Activated naive CD4-positive, alpha-beta T cell (primary cell): ENCODE measurements at places on chromosomes 5 and 9.

DNA sequence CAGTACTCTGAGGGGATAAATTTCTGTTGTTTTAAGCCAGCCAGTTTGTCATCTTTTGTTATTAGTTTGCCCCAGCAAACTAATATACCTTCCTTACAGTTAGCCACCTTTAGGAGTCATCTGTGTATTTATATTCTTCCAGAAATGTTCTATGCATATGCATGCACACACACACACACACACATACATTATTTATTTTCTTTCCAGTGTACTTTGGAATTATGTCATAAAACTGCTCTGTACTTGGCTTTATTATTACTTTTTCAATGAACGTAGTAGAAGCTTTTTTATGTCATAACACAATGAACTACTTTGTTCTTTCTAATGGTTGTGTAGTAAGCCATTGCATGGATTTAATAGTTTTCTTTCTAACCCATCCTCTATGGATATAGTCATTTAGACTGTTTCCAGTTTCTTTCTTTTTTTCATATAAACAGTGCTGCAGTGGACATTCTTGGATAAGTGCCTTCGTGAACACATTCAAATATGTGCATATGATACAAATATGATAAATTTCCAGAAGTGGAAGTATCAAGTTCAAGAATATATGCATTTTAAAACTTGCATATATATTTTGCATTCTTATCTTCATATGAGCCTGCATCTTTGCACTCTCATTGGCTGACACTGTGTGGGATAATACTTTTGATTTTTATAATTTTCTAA is 26.6 kb upstream of the DAB2 start:
- no peak for DNase-seq

- no peak for DNase-seq
Observed at GRCh38 chr9:4144869-4145268, 155.0 kb downstream of the GLIS3 start.

DNA sequence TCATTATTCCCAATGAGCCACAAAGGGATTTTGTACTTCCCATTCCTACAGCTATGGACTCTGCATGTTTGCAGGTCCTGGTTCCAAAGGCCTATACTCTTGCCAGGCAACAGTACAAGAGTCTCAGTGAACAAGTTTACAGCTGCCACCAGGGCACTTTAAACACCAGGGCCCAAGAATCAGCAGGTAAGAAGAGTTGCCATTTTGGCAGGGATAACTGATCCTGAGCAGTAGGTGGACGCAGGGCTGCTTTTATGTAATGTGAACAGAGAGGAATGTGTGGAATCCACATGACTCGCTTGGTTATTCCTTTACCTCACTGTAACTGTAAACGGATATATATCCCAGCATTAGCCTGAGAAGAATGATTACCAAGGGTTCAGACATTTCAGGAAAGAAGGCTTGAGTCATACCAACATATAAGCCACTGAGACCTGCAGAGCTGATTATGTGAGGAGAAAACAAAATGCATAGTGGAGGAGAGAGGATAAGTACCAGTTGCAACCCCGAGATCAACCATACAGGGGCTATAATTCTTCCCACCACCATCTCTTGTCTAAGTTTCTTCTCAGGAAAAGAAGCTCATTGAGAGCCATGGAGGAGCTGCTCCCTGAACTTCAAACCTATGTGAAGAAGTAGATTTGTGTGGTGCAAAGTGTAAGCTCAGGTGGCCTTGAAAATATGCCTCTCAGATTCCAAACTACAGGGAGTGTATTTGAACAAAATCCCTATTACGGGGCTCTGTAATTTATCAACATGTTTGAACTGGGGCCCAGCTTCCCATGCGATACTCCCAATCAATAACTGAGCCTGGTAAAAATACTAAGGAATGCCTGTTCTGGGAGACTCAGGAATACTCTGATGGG is 24.6 kb downstream of the RAPGEF6 start:
- no peak for DNase-seq

- no peak for DNase-seq
Observed at GRCh38 chr5:54848581-54848980, 136.8 kb downstream of the ESM1 start.

GRCh38 chr9:131804826-131805225 is 65.0 kb upstream of the RAPGEF1 start:
- DNase-seq = no peak

DNA sequence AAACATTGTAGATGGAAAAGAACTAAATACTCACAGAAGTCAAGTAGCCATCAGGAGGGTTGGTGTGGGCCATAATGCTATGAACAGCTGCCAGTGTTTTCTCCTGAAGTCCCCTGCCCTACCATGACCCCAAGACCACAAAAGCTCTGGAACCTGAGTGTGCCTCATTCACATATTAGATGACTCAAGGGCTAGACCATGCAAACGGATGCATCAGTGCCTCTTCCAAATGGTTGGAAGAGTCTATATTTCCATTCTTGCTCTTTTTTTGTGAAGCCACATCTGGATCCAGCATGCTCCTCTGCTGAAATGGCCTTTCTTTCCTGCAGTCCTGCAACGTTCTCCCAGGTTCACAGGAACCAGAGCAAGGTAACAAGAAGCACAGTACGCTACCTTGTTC is 136.6 kb upstream of the EPB41L4A start:
- no peak for DNase-seq
